ENCODE measurements at places on chromosomes 2 and 18. TPM values are rescaled to one million over a fixed set of nuclear protein-coding genes. Genes with fewer than 3 reads are reported as not detected.

Gene LYPD6B
- 4.9 TPM for total RNA-seq

Gene KIF3C
- total RNA-seq, result 22.1 TPM

Gene TPO
- total RNA-seq, result 0.23 TPM

Gene TUBA3E
- not detected for total RNA-seq

Gene C2orf66
- total RNA-seq, result not detected

Gene ANKRD30B
- not detected for total RNA-seq

Gene GPR35
- not detected for total RNA-seq

Measured in hair follicular keratinocyte (primary cell).